ENCODE measurements at places on chromosomes 16 and 17. TPM values are rescaled to one million over a fixed set of nuclear protein-coding genes. Genes with fewer than 3 reads are reported as not detected.

Gene KRT31
- 39.4 TPM for polyA plus RNA-seq

- DNase-seq: no peak
Observed at GRCh38 chr16:87740441-87740840, 25.3 kb downstream of the KLHDC4 start.

DNA sequence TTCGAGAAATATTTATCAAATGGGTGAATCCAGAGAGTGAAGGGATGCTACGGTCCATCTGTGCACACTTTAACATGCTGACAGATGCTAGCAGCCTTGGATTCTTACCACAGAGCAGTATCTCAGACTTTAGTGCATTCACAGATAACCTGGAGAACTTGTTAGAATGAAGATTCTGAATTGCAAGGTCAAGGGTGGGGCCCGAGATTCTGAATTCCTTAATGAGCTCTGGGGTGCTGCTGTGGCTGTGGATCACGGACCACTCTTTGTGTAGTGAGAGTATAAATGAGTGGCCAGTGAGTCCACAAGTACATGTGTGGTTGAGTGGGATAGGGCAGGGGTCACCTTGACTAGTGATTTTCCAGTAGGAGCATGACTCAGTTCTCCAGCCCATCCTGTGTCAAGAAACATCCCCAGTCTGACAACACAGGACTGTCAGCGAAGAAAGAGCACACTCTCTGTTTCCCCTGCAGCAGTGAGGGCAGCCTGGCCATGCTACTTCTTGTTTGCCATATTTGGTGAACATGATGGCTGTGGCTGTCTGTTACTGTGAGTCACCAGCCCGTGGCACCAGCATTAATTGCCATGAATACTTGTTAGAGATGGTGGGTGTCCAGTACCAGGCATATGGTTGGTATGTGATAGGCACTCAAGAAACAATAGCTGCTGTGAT, 13.0 kb upstream of the SALL1 start:
- DNase-seq: no peak

DNA sequence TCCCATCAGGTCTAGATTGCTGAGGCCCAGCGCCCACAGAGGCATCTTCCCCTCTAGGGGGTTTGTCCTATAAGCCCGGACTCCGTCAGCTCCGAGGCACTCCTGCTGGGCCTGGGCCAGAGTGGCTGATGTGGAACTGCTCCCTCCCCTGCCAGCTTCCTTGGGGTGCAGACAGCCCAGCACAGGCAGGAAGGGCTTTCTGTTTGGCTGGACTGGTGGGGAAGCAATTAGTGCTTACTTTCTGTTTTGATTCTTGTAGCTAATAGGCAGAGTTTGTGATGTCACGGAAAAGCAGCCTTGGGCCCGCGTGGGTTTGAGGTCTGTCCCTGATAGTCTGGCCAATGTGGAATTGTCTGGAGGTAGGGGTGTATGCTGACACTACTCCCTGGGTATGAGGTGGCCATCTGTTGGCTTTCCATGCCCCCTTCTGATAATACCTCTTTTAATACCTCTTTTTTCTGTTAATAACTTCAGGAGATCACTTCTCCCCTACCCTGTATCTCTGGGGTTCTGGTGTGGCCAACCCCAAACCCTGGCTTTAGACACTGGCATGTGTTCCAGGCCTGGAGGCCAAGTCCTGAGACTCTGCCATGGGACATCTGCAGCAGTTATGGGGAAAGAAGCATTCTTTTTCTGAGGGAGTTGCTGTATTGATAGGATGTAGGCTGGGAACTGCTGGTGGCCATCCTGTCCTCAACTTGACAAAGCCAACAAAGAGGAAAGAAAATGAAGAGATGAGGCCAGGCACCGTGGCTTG, 190.9 kb downstream of the RAB11FIP4 start:
- DNase-seq: no peak

Gene OTOP3
- polyA plus RNA-seq: not detected

DNA sequence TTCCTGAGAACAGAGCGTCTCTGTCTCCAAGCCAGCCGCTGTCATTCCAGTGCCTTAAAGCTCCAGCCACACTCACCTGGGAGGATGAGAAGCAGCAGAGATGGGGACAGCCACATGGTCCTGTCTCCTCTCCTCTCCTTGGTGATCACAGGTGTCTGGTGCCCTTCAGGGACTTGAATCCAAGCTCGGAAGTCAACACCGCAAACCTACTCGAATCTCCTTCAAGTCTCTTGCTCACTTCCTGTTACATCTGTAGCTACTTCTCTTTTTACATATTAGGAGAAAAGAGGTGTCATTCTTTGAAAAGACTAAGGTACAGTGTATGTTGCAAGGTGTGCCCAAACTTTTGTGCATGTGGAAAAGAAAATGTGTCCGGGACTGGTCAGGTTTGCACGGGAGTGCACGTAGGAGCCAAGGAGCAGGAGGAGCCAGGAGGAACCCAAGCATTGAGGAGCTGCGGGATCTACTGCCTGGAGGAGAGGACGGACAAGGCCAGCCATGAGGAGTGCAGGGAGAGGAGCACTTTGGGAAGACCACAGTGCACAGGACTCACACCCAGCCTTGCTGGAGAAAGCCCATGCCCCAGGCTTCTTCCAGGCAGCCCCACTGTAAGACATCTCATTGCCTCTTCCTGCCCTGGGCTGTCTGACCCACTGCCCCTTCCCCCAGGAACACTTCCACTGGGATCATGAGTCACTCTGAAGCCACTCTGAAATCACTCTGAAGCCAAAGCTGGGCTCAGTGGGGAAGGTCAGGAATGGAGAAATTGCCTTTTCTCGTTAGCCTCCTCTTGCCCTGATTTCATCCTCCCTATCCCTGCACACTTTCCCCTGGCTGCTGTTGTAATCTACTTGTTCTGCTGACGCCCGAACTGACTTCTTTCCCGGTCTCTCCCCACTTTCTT, at the start of gene CD300LD:
Gene CD300LD (minus strand): TSS at position 197 of the 904 bp plus-strand sequence. CDS start 81 bp downstream, at position 116.
- no peak for DNase-seq

GRCh38 chr17:1709971-1710806, at the start of gene TLCD2:
TSS of gene TLCD2 (minus strand) at chr17:1710377. CDS start at chr17:1710242, 135 bp downstream.
- DNase-seq: no peak

Data from foreskin keratinocyte (primary cell).